SW 1271 (cell line): ENCODE measurements at places on chromosomes 5 and 9.

DNA sequence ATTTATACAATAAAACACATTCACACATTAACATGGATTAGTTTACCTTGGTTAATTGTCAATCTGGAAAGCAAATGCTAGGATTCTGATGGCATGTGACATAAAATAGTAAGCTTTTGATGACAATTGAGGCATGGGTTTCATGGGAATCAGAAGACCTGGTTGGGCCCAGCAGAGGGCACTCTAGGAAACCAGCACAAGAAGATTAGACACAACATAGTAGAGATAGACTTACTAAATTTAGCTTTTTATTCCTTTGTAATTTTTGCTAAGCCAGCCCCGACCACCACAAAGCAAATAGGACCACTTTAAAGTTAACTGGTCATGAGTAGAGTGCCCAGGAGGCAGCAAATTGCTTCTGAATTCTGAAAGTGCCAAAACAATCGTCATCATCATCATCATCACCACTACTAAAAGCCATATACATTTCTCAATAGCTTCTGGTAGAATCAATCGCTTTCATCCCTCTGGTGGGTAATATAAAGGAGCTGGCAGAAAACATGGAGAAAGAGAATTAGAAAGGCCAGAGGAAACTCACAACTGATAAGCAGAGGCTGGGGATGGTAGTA lies 163.2 kb downstream of the ARRDC3 start:
- no peak for DNase-seq

DNA sequence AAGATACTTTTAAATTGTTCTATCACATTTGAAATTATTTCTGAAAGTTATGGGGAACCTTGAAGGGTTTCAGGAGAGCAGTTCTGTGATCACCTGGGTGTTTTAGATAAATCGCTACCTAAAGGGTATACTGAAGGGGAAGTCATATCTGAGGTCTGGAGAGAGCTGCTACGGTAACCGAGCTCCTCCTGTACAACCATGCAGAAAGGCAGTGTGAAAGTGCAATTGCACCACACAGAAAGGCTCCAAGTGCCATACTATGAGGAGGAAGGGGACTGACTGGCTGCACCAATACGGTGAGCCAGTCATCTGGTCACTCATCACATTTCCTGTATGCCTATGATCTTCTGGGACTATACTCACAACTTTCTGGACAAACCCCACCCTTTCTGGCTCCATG lies 241.4 kb upstream of the SLC24A2 start:
- DNase-seq = no peak

GRCh38 chr9:3887221-3887653 lies 361.4 kb upstream of the RFX3 start:
- no peak for DNase-seq

DNA sequence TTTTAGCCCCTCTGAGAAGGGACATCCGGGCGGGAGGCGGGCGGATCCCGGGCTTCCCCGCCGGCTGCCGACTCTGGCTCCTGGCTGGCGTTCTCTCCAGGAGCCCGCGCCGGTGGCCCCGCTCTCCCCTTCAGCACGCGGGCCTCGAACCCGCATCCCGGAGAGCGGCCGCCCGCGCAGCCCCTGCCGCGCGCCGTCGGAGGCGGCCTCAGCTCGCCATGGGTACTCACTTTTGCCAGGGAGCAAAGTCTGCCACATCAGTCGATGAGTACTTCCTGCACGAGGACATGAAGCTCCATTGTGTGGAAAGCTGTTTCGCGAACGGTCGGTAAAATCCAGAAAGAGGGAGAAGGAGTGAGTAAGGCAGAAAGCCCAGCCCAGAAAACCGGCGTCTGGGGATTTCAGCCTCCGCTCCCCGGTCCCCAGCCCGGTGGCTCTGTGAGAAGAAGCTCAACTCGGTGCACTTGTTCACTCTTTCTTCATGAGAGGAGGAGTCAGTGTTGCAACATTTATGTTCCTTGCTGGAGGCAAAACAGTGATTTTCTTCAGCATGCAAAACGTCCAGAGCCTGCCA lies at the start of gene PRLR:
Gene PRLR, minus strand, starts transcription at position 450 of the 574 bp plus-strand sequence. CDS start 140,867 bp downstream, outside the sequence.
- DNase-seq = no peak

DNA sequence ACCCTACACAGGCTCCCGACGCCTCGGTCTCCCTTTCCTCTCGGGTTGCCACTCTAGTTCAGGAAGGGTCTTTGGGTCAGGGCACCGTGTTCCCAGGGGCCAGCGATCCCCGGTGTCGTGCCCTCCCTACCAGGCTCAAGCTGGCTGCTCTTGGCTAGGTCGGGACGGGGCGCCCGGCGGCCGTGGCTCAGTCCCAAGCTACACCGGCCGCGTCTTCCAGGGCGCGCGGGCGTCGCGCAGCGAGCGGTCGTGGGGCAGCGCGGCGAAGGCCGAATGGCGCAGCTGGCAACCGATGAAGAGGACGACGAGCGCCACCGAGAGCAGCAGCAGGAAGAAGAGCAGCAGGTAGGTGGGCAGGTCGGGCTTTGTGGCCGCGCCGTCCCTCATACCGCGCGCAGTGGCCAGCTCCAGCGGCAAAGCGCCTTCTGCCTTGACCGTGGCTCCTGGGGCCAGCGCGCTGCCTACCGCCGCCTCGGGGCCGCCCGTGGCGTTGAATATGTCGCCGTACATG lies 892 bp downstream of the SMIM32 start:
- no peak for DNase-seq

GRCh38 chr5:108670591-108671289 lies 77.0 kb upstream of the FER start:
- DNase-seq = no peak

GRCh38 chr9:127741831-127742434 lies 6.8 kb upstream of the TOR2A start:
- DNase-seq = no peak

- no peak for DNase-seq
These were observed 189.8 kb upstream of the TRIM32 start for GRCh38 chr9:116497095-116497890.

DNA sequence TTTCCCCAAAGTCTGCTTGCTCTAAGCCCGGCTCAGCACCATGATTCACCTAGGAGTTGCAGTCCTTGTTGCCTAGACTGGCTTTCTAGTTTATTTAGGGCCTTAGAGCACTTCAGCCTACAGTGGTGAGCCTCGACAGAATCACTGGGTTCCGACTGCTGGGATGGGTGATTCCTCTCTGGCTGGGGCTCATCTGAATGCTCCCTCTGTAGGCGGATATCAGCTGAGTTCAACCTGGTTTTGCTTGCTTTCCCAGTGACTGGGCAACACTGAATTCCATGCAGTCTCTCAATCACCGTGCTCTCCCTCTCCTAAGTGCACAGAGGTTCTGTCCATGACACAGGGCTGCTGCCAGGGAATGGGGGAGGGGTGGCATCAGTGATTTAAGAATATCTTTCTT lies 54.1 kb downstream of the OSMR start:
- DNase-seq = no peak

DNA sequence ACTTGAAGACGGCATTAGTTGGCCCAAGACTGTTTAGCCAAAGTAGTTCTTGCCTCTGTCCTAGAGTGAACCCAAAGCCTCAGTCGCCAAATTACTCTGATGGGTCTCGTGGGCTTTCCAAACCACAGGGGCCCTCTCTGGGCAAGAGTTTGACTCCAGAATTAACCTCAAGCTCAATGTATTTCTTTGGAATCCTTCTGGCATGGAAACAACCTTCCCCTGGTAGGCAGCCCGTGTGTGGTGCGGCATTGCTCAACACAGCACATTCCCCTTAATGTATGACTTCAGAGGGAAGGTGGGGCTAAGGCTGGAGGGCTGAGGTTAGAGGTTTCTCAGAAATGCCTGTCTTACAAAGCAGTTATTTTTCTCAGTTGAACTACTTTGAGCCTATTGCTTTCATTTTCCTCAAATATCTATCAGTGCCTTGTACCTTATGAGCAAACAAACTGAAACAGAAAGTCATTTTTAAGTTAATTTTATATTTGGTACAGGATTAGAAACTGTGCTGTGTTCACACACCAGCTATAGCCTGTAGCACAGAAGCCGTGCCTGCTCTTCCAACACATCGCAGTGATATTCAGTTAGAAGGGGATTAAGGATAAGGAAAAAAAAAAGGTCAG lies 123.9 kb upstream of the HAPLN1 start:
- DNase-seq = no peak

DNA sequence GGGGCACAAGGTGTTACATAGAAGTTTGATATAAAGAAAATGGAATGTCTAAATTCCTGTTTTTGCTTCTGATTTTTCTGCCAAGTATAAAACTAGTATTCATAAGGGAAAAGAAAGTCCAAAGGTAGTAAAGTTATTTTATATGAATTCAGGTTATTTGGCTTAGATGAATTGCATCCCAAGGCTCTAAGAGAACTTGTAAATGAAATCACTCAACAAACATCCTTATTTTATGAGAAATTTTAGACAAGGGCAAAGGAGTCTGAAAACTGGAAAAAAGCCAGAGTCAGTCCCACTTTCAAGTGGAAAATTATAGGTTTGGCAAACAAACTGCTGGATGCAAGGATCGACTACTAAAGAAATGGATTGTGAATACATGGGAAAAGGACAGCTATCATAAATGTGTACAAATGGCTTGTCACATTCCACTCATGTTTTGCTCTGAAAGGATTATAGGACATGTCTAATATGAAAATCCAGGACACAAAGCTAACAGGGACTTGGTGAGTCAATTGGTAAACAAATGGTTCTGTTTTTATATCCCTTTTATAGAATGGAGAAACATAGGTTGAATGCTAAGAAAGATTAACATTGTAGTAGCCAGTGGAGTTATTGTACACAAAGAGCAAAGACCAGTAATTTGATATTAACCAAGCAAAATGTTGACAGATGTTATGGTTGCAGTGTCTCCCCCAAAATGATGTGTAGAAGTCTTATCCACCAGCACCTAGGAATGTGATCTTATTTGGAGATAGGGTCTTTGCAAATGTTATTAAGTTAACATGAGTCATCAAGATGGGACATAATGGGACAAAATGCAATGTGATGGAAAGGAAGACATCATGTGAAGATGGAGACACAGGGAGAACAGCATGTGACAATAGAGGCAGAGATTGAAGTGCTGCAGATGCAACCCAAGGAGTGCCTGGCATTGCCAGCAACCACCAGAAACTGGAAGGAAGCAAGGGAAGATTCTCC lies 495.7 kb downstream of the TLE1 start:
- no peak for DNase-seq

DNA sequence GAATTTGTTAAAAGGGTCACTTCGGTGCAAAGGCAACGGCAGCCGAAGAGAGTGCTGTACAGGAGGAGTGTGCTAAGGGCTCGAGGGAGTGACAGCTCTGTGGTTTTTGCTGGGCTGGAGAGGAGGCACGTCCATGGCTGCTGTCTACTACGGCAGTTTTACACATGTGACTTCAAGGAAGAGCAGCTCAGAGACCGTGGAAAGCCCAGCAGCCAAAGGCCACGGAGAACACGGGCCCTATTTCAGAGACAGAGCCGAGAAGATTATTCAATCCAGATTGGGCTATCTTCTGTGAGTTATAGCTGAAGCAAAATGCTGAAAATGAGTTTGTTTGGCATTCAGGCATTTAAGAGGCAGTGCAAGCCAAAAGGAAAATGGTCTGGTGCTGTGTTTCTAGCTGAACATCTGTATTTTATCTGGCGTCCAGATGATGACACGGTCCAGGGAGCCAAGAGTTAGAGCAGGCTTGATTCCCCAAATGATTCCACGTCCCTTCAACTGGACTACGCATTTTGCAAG lies 96.4 kb downstream of the RFK start:
- DNase-seq = no peak

- DNase-seq = no peak
These were observed 419.0 kb upstream of the DAB2 start for GRCh38 chr5:39843767-39844166.

DNA sequence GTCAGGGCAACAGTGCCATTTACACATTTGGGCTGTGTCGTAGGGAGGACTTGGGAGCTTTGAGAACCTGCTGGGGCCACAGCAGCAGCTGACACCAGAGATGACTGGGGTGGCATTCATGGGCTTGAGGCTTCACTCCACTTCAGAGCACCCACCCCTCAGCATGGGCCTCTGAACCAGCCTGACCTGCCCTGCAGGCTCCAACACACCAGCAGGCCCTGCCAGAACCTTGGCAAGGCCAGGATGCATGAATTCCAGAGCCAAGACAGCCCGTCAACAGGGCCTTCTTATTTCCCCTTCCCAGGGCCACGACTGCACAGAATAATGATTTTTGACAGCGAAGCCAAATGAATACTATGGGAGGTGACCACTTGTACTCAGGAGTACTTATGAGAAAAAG lies 77.0 kb downstream of the SMIM23 start:
- DNase-seq = no peak

- no peak for DNase-seq
These were observed 2.7 kb downstream of the MTRR start for GRCh38 chr5:7871653-7872052.

DNA sequence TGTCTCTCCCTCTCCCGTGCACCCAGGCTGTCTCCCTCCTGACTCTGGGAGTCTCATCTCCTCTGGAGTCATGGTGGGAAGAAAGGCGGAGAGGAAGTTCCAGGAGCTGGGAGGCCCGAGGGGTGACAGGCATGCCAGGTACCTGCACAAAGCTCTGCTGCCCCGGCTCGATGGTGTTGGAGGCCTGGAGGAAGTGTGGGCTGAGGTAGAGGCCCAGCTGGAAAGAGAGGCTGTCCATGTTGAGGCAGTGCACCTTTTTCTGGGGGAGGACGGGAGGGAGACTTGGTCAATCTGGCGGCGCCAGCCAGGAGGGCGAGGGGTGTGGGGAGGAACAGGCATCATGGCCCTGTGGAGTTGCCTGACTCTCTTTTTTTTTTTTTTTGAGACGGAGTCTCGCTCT lies 15.9 kb downstream of the FPGS start:
- DNase-seq = no peak

GRCh38 chr5:39167141-39167971 lies 52.0 kb downstream of the FYB1 start:
- no peak for DNase-seq

GRCh38 chr9:22992780-22993179 lies 546.2 kb downstream of the DMRTA1 start:
- DNase-seq = no peak

- no peak for DNase-seq
These were observed 71.4 kb downstream of the OTULIN start for GRCh38 chr5:14735944-14736343.

DNA sequence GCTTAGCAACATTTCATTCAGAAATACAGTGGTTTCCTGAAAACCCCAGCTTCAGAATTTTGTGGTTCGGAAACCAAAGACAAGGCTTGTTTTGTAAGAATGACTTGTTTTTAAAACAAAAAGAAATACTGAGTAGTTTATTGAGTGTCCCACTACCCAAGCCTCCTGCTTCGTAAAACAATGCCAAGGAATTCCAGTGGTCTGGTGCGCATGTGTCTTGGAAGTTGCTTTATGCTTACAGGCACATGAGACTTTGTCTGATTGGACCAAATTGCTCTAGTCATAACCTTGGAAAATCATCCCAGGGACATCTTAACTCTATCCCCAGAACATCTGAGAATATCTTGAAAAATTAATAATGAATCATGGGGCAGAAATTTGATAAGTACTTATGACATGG lies 77.1 kb upstream of the FST start:
- no peak for DNase-seq

GRCh38 chr5:59709346-59709821 lies 184.1 kb downstream of the PDE4D start:
- DNase-seq = no peak

DNA sequence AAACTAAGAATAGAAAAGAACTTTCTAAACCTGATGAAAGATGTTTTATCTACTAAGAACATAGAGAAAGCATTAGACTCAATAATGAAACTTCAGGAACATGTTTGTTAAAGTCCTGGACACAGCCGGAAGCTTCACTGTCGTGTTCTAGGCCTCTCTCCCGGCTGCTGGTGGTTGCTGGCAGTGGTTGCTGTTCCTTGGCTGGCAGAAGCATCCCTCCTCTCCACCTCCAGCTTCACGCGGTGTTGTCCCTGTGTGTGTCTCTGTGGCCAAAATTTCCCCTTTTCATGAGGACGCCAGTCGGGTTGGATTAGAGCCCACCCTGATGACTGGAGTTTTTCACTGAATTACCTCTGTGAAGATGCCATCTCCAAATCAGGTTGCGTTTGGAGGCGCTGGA lies 6.5 kb upstream of the MED10 start:
- no peak for DNase-seq
